PC-3 (cell line): ENCODE measurements at places on chromosomes 2 and 18. TPM values are rescaled to one million over a fixed set of nuclear protein-coding genes. Genes with fewer than 3 reads are reported as not detected.

GRCh38 chr2:25473758-25474340 lies 132.1 kb upstream of the DNMT3A start:
- DNase-seq: no peak

DNA sequence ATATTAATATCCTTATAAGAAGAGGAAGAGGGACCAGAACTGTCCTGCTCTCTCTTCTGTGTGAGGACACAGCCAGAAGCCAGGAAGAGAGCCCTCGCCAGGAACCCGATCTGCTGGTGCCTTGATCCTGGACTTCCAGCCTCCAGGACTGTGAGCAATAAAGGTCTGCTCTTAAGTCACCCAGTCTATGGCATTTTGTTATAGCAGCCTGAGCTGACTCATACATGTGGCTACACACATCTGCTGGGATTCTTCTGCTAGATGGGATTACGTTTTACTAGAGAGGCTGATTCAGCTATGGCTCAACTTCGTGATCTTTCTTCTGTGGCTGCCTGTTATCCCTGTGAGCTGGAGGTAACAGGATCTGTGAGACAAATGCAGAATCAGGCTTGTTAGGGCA lies 29.6 kb downstream of the ARL4C start:
- DNase-seq: peak; percentile 68

DNA sequence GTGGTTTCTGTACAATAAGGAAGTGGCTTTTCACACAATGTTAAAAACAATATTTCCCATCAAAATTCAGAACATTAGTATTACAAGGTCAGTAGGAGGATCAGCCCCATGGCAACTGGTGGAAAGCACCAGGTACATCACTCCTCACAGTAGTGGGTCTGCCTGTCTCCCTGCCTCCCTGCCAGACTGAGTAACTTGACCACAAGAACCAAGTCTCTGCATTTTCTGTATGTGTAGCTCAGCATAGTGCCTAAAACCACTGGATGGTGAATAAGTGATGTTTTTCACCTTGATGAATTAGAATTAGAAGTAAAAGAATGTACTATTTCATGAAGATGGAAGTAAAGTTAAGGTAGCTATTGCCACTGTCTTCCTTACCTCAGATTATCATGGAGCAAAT lies 4.1 kb upstream of the WDR7 start:
- DNase-seq: no peak

DNA sequence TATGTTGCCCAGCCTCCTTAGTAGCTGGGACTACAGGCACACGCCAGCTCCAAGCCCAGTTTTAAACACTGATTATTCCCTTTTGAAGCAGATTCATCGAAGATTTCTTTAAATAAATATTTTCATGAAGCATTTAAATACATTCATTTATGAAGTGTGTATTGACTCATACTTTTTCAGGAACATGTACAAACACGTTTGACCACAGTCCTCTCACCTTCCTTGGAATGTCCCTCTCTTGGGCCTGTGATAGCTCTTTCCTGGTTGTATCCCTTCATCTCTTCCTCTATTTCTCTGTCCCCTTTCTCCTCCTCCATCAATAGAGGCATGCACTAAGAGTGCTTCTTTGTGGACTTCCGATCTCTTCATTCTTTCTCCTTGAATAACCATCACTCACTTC lies 2.5 kb downstream of the PSTPIP2 start:
- DNase-seq: peak; percentile 12

DNA sequence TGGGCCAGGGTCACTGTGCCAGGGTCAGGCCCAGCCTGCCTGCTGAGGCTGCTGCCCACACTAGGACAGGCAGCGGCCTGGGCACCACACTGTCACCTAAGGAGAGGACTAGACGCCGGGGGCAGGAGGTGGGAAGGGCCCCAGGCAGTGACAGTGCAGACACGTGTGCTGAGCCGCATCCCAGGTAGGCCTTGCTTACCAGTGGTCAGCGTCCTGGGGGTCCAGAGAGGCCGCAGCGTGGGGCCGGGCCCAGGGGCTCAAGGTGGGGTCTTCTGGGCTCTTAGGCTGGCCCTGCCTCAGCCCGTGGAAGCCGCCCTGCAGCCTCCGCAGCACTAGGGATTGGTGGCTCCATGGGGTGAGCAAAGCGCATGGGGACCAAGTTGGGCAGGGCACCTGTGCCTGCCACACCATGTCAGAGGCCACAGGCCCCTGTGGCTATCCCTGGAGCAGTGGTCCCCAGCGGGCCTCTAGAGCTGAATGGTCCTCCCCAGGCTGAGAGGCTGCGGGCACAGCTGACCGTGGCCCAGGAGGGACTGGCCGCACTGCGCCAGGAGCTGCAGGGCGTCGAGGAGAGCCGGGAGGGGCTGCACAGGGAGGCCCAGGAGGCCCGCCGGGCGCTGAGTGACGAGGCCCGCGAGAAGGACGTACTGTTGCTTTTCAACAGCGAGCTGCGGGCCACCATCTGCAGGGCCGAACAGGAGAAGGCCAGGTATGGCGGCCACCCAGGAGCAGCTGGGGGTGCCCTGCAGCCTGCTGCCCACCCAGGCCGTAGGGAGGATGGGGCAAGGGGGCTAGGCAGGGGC lies 35.2 kb upstream of the SNED1 start:
- DNase-seq: no peak

DNA sequence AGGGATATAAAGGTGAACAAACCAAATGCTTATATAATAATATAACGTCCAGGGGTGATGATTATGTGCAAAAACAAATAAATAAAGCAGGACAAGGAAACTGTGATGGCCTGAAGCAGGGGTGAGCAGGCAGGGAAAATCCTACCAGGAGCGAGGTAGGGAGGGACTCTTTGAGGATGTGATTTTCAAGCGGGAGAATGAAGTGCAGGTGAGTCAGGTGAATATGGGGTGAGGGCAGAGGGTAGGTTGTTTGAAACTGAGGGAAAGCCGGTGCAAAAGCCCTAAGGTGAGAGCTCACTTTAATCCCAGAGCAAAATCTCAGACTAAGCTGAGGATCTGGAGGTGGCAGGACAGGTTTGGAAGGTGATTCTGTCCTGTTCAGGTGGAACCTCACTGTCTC lies 40.7 kb downstream of the CYP26B1 start:
- DNase-seq: no peak

DNA sequence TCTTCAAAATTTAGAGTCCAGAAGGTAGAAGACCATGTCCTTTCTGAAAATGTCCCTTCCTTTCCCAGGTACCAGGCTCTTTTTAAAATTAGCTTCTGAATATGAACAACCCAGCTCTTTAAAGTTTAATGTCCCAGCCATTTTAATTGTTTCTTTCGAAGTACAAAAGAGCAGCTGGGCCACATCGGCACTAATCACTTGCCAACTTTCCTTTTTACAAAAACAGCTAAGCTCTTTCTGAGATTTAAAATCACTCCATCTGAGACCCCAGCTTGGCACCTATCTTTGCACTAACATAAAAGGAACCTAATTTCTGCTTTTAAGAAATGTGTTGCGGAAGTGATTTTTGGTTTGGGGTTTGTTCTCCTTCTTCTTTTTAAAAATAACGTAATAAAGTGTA lies 2.6 kb downstream of the BOD1L2 start:
- DNase-seq: no peak

DNA sequence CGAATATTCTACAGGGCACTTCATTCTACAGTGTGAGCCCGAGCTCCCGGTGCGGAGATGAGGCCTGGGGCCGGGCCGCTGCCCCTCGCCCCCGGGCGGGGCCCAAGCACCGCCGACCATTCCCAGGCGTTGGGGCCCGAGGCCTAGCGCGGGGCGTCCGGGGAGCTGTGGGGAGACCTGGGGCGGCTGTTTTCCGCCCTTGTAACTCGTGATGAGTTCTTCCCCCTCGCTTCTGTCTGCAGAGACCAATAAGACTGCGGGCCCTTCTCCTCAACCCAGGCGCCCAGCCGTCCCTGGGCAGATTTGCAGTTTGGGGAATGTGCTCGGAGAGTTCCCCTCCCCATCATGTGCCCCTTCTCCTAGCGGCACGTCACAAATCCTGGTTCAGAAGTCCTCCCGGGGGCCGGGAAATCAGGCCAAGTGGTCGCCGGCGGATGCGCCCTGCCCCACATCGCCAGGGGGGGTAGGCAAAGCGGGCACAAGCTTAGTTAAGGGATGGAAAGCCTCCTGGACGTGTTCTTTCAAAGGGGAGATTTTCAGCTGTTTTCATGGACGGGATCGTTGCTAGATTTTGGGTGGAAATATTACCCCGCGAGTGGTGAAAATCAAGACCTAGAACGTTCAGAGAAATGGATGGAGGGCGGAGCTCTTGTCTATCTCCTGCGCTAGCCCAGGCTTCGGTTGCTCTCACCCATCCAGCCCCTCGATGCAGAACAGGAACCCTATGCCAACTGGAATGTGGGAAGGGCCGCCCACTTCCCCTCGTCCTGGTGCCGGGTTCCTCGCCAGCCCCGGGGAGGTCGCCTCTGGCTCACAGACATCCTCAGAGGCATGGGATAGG lies 18.8 kb upstream of the HAAO start:
- DNase-seq: no peak

- DNase-seq: peak; percentile 40
Observed at GRCh38 chr2:189492451-189492850, 51.2 kb downstream of the WDR75 start.

GRCh38 chr2:230602562-230603230 lies 109.9 kb upstream of the CAB39 start:
- DNase-seq: no peak

- DNase-seq: no peak
Observed at GRCh38 chr2:209719034-209719433, 52.6 kb upstream of the UNC80 start.

DNA sequence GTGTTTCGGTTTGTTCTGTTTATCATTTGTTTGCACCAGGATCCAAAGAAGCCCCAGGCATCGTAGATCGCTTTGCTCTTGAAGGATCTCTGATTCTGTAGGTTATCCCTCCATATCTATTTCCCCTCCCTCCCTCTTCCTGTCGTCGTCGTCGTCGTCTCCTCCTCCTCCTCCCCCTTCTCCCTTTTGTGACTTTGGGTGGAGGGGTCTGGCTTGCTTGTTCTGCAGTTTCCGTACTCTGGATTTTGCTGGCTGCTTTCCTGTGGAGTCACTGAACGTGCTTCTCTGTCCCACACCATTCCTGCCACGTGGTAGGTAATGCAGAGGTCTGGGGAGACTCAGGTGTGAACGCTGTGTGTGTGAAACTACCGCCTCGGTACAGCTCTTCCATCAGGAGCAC lies 225.0 kb downstream of the LDLRAD4 start:
- DNase-seq: no peak

GRCh38 chr2:233114421-233114861 lies 54.3 kb downstream of the INPP5D start:
- no peak for DNase-seq

DNA sequence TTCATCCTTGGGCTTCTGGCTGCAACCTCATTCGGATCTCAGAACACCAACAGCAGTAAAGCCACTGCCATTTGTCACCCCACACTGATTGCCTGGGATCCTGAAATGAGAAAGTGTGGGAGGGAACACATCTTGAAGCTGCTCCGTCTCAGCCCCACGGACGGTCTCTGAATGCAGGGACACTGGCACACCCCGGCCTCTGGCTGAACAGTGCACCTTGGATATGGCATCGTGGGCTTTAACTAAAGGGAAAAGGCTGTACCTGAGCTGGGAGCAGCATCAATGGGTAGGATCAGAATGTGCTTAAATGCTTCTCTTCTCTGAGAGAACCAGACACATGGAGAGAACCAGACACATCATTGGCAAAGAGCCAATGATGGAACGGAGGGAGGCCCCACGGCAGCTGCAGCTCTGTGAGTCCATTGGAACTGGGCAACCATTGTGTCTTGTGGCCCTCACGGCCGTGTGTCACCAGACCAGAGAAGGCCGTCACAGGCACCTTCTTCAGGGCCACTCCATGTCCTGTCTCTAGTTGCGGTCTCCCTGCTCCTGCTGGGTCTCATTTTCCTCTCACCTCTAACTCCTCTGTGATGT lies 193.4 kb upstream of the MYT1L start:
- DNase-seq: no peak

DNA sequence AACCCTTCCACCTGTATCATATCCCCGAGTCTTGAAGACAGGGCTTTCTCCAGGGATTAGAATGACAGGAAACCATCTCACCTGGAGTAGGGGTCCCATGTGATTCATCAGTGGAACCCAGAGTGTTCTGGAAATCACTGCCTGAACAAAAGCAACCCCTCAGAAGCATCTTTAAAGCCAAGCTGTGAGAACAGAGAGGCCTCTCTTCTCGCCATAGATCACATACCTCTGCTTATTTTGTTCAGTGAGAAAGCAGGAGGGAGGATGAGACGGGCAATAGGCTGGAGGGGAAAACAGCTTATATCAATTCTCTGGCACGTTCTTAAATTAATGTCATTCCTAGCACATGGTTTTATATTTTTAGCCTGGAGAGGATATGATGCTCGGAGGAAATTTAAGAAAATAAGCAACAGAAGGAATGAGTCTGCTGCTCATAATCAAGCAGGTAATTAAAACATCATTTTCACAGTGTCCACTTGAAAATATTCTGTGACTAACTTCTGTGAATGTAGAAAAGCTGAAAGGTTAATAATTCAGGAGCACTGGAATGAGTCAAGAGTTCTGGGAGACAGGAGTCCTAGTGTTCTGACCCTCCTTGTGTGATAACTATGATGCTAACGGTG lies 213.6 kb upstream of the SP5 start:
- DNase-seq: no peak

DNA sequence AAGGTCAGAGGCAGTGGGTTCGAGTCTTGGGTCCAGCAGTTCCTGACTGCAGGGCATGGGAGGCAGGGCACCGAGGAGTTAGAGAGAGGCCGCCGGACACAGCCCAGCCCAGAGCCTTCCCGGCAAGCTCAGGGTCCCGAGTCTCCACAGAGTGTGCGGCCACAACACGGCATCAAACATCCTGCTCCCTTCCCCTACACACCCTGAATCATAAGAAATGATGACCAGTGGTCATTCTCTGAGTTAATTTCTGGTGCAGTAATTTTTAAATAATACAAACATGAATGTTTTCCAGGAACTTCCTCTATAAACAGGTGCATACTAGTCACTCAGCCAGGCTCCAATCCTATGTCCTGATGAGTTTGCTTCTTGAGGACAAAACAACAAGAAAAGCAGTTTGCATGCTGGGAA lies 118.0 kb downstream of the PXDN start:
- DNase-seq: peak; percentile 55

DNA sequence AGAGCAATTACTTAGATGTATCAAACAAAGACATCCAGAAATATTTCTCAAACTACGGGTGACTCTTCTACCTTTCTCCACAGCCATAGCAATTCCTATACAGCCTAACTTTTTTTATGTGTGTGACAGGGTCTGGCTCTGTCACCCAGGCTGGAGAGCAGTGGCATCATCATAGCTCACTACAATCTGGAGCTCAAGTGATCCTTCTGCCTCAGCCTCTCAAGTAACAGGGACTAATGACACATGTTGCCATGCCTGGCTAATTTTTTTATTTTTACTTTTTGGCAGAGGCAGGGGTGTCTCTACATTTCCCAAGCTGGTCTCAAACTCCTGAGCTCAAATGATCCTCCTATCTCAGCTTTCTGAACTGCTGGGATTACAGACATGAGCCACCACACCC lies 328.9 kb upstream of the NT5C1B start:
- no peak for DNase-seq

ABCB11 gene
- total RNA-seq: 0.11 and 0.29 TPM in 2 replicates

GEN1 gene
- 21.1 and 21.4 TPM in 2 replicates for total RNA-seq

KATNAL2 gene
- 2.0 and 6.6 TPM in 2 replicates for total RNA-seq

KIF5C gene
- total RNA-seq: 4.0 and 7.3 TPM in 2 replicates

FARSB gene
- 32.9 and 36.3 TPM in 2 replicates for total RNA-seq

FAM98A gene
- 22.4 and 30.1 TPM in 2 replicates for total RNA-seq

C2orf76 gene
- 3.1 and 10.2 TPM in 2 replicates for total RNA-seq
